Heart left ventricle (tissue), 16 donors: ENCODE measurements at places on chromosomes 5 and 9.

- H3K4me3 ChIP-seq: no peak overlapping the region
- H3K36me3 ChIP-seq: no peaks in the 10 kb centered on the region
- no peak overlapping the region for H3K27ac ChIP-seq
Observed at GRCh38 chr5:92309336-92309991, 926.3 kb upstream of the ARRDC3 start.

GRCh38 chr5:146458894-146459293 lies 11.8 kb downstream of the TCERG1 start:
- H3K4me3 ChIP-seq: no peak overlapping the region
- H3K27me3 ChIP-seq: no peaks in the 10 kb centered on the region
- no peaks in the 10 kb centered on the region for H3K4me1 ChIP-seq
- no peak for DNase-seq

- no peaks in the 10 kb centered on the region for H3K27me3 ChIP-seq
- H3K27ac ChIP-seq: no peak overlapping the region
- peaks cover 30% of the 10 kb centered on the region for H3K4me1 ChIP-seq
- H3K36me3 ChIP-seq: no peaks in the 10 kb centered on the region
Observed at GRCh38 chr9:109977521-109977920, 197.5 kb downstream of the PALM2AKAP2 start.

- H3K4me1 ChIP-seq: no peaks in the 10 kb centered on the region
- no peaks in the 10 kb centered on the region for H3K36me3 ChIP-seq
- no peak overlapping the region for H3K27ac ChIP-seq
Observed at GRCh38 chr9:74303945-74304344, 193.2 kb upstream of the RORB start.

DNA sequence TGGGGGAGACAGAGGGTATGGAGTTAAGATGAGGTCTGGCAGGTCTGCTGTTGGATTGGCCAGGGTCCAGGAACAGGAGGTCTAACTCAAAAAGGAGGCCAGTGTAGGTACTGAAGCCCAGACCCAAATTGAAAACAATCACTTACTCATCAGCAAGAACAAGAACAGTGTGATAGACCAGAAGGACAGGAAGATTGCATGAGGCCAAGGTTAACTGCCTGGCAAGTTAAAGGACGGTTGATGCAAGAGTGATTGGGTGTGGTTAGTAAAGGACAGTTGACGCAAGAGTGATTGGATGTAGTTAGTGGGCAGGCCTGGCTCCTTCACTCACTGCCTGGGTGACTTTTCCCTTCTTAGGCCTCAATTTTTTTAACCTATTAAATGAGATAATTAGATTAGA lies 132.6 kb downstream of the PDZD2 start:
- peaks cover 25% of the 10 kb centered on the region for H3K4me1 ChIP-seq
- no peaks in the 10 kb centered on the region for H3K27me3 ChIP-seq
- no peaks in the 10 kb centered on the region for H3K36me3 ChIP-seq
- H3K27ac ChIP-seq: no peak overlapping the region

DNA sequence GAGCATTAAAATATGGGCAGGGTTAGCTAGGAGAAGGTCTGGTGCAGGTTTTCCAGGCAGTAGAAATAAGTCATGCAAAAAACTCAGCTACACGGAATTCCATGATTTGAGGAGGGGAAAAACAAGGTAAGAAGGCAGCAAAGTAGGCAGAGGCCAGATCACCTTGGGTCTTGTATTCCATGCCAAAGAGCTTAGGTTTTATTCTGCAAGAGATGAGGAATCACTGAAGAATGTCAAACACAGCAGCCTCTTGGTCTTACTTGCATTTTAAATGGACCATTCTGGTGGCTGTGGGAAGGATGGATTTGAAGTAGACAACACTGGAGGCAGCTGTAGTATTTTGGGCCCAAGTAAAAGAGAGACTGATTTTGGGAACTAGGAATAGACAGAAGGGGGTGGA lies 8.6 kb downstream of the TRPM3 start:
- no peaks in the 10 kb centered on the region for H3K36me3 ChIP-seq
- H3K4me1 ChIP-seq: no peaks in the 10 kb centered on the region
- no peak for DNase-seq
- H3K4me3 ChIP-seq: no peak overlapping the region
- no peak overlapping the region for H3K27ac ChIP-seq

DNA sequence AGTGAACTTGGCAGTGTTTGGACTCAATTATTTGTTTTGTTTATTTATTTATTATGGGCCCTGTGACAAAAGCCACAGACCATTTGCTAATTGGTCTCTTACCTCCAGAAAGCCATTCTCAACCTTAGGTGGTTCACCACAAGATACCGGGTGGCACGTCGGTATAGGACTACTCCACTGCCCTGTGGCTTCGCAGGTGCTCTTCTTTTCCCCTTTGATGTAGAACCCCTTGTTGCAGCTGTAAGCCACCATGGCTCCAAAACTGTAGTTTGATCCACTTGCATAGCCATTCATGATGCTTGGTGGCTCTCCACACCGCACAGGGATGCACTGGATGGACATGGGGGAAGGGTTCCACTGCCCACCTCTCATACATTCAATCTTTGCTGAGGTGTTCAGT lies 73.3 kb upstream of the TXNDC8 start:
- DNase-seq: no peak
- H3K4me3 ChIP-seq: no peak overlapping the region
- no peaks in the 10 kb centered on the region for H3K27me3 ChIP-seq
- H3K4me1 ChIP-seq: no peaks in the 10 kb centered on the region

GRCh38 chr5:143636931-143637528 lies 174.9 kb upstream of the HMHB1 start:
- no peaks in the 10 kb centered on the region for H3K27me3 ChIP-seq
- H3K4me1 ChIP-seq: no peaks in the 10 kb centered on the region
- peak overlapping the region; percentile 16 for H3K27ac ChIP-seq

- no peaks in the 10 kb centered on the region for H3K27me3 ChIP-seq
- no peak for DNase-seq
- peaks cover 20% of the 10 kb centered on the region for H3K4me1 ChIP-seq
- H3K4me3 ChIP-seq: no peak overlapping the region
Observed at GRCh38 chr5:177336603-177337494, 14.6 kb downstream of the LMAN2 start.

GRCh38 chr9:90773617-90774016 lies 28.0 kb upstream of the SYK start:
- no peak overlapping the region for H3K4me3 ChIP-seq
- H3K27ac ChIP-seq: no peak overlapping the region
- DNase-seq: no peak
- H3K27me3 ChIP-seq: no peaks in the 10 kb centered on the region

DNA sequence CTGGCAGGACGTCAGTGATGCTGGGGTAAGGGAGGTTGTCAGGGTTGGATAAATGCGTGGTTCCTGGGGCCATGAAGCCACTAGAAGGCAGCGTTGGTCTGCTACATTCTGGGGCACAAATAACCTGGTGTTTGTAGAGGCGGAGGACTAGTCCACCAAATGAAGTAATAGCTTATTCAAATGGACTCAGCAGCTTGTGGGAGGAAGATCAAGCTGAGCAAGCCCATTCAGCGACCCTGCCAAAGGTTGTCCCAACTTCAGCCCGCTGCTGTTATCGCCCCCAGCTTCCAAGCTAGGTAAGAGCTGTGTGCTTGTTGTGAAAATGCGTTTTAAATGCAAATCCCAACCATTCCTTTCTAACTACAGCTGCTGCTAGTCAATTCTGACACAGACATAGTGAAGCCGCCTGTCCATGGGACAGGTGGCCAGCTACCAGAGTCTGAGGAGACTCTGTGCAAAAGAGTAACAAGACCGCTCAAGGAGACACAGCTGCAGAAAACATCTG lies 7.6 kb upstream of the FAM240B start:
- H3K27me3 ChIP-seq: no peaks in the 10 kb centered on the region
- H3K27ac ChIP-seq: no peak overlapping the region
- H3K4me1 ChIP-seq: no peaks in the 10 kb centered on the region
- no peak overlapping the region for H3K4me3 ChIP-seq

GRCh38 chr9:86287013-86287412 lies 4.7 kb upstream of the ISCA1 start:
- no peak for DNase-seq
- H3K27ac ChIP-seq: no peak overlapping the region
- no peaks in the 10 kb centered on the region for H3K27me3 ChIP-seq
- no peaks in the 10 kb centered on the region for H3K36me3 ChIP-seq
- peaks cover 6% of the 10 kb centered on the region for H3K4me1 ChIP-seq

DNA sequence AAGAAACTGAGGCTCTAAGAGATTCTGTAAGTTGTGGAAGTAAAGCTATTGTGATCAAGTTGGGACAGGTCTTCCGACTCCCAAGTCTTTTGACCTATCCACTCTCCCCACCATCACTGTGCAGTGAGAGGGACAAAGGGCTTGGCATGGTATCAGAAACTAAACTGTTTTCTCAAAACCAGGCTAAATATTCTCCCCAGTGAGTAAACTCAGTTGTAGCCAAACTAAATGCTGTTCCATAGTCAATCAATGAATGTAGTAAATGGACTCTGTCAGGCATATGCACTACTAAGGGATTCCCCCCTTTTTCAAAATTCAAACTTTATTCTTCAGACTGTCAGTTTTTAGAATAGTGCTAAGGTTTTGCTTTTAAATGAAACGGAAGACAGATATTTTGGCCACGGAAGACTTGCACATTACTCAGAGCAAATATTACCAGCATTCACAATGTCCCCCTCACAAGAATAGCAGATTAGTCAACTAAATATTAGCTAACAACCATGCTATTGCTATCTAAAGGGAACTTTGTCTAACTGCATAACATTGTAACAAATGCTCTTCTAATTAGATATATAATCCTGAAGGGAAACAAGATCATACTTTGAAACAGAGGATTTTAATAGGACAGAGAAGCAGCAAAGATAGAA lies 7.1 kb downstream of the PRKAA1 start:
- no peak overlapping the region for H3K4me3 ChIP-seq
- H3K27ac ChIP-seq: no peak overlapping the region
- no peaks in the 10 kb centered on the region for H3K27me3 ChIP-seq
- DNase-seq: no peak

GRCh38 chr9:5205071-5205470 lies 19.6 kb upstream of the INSL6 start:
- no peak overlapping the region for H3K27ac ChIP-seq
- H3K36me3 ChIP-seq: no peaks in the 10 kb centered on the region
- no peak for DNase-seq
- no peaks in the 10 kb centered on the region for H3K27me3 ChIP-seq
- no peak overlapping the region for H3K4me3 ChIP-seq

DNA sequence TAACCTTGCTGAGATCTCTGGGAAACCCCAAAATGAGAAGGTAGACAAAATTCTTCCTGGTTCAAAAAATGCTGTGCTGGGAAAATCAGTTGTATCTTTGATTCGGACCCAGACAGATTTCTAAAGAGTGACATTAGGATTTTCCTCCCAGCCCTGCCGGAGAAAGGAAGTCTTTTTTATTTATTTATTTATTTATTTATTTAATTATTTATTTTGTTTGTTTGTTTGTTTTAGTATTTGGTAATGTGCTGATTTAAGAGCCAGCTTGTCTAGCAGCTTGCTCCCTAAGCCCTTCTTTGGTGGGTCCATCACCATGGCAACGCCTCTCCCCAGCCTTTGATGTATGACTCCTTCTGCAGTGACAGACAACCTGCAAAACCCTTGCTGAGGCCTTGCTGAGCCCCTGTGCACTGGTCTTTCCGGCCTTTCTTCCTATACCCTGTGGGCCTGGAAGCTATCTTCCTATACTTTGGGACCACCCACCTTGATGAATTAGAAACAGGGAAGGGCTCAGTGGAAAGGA lies 60.6 kb upstream of the AFAP1L1 start:
- no peaks in the 10 kb centered on the region for H3K27me3 ChIP-seq
- H3K36me3 ChIP-seq: peaks cover 10% of the 10 kb centered on the region
- no peaks in the 10 kb centered on the region for H3K4me1 ChIP-seq
- DNase-seq: no peak
- no peak overlapping the region for H3K4me3 ChIP-seq

DNA sequence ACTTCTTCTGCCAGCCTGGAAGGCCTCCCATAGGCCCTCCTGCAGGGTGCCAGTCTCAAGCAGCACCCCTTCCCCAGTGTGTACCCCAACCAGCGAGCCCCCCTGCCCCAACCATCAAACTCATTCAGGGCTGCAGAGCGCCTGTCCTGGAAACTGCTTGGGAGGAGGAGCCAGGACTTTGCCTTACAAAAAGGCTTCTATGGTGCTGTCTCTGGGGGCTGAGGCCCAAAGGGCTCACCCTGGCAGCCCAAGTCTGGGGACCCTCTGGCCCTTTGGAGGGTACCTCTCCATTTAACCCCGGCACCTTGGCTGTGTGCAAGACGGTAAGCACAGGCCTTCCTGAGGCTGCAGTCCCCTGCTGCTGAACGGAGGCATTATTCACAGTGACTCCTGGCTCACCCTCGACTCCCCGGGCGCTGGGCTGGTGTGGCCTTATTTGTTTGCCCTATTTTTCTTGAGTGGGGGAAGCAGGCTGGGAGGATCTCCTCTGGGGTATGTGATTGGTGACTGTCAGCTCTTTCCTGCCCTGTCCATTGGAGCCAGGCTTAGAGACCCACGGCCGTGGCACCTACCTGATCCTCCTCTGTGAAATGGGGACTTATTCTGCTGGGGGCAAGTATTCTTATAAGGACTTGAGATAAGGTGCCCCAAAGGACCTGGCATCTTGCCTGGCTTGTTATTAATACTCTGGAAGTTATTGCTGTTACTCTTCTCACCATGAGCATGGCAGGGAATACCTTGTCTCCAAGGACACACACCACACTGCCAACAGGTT lies 5.8 kb downstream of the LMX1B start:
- no peaks in the 10 kb centered on the region for H3K4me1 ChIP-seq
- H3K4me3 ChIP-seq: no peak overlapping the region
- H3K27me3 ChIP-seq: peaks cover 96% of the 10 kb centered on the region
- DNase-seq: no peak

DNA sequence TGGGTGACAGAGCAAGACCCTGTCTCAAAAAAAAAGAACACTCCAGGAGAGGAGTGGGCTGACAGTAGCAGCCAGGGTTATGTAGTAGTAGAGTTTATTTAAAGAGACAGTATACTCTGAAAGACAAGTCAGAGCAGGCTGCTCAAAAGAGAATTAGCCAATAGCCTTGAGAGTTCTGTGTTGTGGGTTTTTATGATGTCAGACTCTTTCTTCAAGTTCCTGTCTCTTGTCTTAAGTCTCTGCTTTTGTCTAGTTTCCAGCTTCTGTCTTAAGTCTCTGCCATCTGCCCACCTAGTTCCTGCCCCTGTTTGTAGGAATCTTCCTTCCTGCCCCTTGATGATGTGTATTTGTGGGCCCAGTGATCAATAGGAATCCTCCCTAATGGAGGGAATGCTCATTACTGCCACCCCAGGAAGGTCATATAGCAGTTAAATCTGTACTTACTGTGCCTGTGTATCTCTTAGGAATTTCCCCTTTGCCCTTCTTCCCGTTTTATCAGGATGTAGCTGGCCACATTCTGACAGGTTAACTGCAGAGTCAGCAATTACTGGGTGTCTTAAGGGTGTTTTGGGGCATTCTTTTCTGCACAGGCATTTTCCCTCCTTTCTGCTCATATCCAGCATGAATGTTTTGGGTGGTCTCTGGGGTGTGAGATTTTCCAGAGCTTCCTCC lies 580.5 kb upstream of the SGCD start:
- no peaks in the 10 kb centered on the region for H3K36me3 ChIP-seq
- no peaks in the 10 kb centered on the region for H3K27me3 ChIP-seq
- H3K4me3 ChIP-seq: no peak overlapping the region
- H3K27ac ChIP-seq: no peak overlapping the region

- H3K36me3 ChIP-seq: no peaks in the 10 kb centered on the region
- H3K27me3 ChIP-seq: no peaks in the 10 kb centered on the region
- no peak overlapping the region for H3K4me3 ChIP-seq
- peak overlapping the region; percentile 64 for H3K27ac ChIP-seq
Observed at GRCh38 chr5:87899721-87900131, 368.9 kb downstream of the TMEM161B start.
